ENCODE measurements at places on chromosomes 11 and 22.
A peak's percentile ranks its signal among the peaks of the same experiment; 100 is the strongest.

DNA sequence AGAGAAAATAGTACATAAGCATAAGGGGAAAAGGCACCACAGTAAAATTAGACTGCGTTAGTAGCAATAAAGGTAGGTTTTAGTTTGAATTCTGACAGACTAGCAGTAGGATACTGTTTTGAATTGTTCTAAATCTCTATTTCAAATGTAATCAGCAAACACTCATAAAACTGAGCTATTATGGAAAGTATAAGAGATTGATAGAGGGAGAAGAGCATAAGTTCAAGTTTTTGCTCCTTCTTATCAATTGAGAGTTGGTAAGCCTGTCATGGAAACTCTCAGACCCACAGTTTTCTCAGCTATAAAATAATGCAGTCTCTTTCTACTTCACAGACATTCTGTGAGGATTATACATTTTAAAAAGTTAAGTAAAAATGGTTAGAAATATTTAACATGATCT, 840.2 kb upstream of the CNTN5 start:
- no peak for DNase-seq

DNA sequence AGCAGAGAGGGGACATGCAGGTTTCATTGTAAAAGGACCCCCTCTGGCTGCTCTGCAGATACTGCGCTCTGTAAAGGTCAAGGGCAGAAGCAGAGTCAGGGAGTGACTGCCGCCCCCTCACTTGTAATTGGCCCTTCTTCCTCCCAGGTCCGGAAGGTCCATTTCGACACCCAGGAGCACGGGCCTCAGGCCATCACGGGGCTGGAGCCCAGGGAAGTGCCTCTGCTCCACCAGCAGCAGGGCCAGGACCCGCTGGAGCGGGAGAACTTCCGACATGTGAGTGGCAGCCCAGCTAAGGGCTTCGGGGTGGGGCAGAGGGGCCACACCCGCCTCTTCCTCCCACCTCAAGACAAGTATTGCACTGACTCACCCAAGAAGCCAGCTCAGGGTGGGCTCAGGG, 24.0 kb upstream of the LRRC10B start:
- no peak for DNase-seq

DNA sequence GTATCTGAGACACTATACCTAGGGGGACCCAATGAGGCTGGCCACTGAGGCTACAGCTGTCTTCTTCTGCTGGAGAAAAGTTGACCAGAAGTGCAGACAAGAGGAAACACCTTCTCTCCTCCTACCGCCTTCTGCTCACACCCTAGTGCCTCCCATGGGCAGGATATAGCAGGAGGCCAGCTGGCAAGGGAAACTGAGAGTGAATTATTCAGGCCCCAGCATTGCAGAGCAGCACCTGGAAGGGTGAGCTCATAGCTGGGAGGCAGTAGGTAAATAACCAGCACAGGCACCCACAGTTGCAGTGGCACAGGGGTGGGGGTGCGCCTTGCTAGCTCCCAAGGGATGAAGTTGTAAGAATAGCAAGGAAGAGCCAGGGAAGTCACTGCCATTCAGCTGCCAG, 267.4 kb upstream of the NCAM1 start:
- DNase-seq, result no peak

- no peak for DNase-seq
These were observed 5.9 kb downstream of the TP53AIP1 start for GRCh38 chr11:128936606-128937251.

GRCh38 chr22:38674888-38675287, 6.9 kb upstream of the TOMM22 start:
- DNase-seq, result no peak

DNA sequence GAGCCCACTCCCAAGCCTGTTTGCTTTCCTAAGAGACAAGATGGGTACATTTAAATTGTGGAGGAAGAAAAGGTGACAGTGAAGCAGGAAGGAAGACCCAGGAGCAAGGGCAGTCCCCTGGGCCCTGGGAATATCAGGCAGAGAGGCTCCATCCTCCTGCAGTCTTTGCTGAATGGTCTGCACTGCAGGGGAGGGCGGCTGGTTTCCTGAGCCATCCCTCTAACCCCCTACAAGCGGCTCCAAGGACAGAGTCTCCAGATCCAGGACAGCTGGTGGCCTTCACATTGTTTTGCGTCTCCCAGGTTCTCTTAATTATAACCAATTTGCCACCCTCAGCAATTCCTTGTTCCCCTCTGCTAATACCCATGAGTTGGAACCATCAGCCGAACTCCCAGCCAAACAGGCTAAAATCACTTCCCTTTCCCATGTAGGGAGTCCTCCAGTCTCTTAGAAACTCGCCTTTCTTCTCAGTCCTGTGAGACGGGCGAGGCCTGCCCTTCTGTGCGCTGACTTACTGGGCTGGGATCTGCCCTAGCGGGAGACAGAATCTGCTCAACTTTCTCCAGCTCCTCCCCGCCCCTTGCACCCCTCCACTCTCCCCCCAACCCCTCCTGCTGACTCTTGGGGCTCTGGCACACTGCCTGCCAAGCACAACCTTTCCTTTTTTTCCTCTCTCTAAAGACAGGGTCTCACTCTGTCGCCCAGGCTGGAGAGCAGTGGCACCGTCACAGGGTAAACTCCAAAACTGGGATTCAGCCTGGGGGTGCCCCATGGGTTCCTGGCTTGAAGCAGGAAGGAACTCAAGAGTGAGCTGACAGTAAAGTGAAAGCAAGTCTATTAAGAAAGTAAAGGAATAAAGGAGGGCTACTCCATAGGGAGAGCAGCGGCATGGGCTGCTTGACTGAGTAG, 53.4 kb upstream of the EMID1 start:
- no peak for DNase-seq

GRCh38 chr11:92393218-92393617, 168.6 kb downstream of the FAT3 start:
- DNase-seq, result no peak

- no peak for DNase-seq
These were observed 531 bp upstream of the MEN1 start for GRCh38 chr11:64810891-64811272.

DNA sequence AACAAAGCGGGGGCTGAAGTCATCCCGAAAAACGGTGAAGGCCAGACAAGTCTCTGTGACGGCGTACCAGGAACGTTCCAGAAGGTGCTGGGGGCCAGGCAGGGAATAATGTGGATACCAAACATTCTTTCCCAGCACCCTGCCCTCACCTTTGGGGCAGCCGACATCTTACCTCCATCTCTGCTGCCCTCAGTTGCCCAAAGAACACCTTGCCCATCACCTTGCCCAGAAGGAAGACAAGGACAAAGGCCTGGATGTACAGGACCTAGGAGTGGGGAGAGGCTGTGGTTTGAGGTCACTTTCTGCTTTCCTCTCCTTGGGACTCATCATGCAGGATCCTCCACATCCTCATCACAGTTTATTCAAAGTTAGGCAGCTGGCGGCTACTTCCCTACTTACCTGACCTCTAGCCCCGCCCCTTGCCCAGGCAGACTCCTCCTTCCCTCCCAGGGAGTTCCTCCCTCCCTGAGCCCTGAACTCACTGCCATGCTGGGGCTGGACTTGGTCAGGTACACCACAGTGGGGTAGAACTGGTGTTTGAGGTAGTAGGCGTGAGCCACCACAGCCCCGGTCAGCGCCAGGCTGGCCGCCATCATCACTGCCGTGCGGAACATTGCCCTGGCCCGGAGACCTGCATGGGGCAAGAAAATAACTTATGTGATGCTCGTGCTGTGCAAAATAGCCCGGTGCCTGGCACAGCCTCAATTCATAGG, 1.2 kb downstream of the SYVN1 start:
- DNase-seq, result peak; percentile 23

- DNase-seq, result peak; percentile 52
These were observed 2.3 kb downstream of the TSPAN4 start for GRCh38 chr11:844693-845644.

GRCh38 chr22:49359076-49359475, 468.6 kb downstream of the BRD1 start:
- no peak for DNase-seq

- peak; percentile 49 for DNase-seq
These were observed 34.4 kb downstream of the PRDM11 start for GRCh38 chr11:45180848-45181192.

DNA sequence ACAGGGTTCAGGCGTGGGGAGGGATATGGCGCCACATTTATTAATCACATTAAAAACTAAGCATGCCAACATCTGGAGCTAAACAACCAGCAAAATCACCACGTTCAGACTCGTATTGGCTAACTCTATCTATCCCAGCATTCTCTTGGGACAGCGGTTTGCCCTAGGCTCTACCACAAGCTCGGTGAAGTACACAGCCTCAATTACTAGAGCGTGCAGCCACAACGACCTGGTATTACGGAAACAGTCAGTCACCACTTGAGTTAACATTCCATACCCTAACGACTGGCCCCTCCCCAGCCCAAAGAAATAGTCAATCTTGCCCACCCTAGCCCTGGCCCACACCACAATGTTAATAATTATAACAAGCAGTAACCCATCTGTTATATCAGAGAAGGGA, 32.1 kb downstream of the APOL5 start:
- DNase-seq, result no peak

GRCh38 chr11:6667733-6668374, 12.2 kb upstream of the DCHS1 start:
- DNase-seq, result peak; percentile 78

- no peak for DNase-seq
These were observed 27.7 kb downstream of the MICAL2 start for GRCh38 chr11:12137938-12138731.

GRCh38 chr11:43583548-43583947, 97.0 kb upstream of the HSD17B12 start:
- no peak for DNase-seq

DNA sequence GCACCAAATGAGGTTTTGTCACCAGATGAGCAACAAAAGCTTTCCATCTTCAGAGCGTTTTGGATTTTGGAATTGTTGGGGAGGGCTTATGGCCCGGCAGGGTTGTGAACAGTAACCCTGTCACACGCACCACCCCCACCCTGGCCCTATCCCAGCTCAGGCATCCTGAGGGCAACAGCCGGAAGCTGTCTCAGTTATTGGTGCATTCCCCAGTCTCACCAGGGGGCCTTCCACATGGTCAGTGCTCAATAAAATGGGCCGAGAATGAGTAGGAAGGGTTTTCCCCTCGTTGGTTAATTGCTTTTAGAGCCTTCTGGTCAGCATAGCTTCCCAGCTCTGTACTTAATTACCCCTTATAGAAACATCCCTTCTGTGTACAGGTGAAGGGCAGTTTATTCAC, 46.0 kb downstream of the LRP5 start:
- no peak for DNase-seq

- DNase-seq, result peak; percentile 83
These were observed at the start of gene NLRX1 for GRCh38 chr11:119168471-119169281. TSS of gene NLRX1 (plus strand) at chr11:119168725. CDS start at chr11:119171404, 2,679 bp downstream.

DNA sequence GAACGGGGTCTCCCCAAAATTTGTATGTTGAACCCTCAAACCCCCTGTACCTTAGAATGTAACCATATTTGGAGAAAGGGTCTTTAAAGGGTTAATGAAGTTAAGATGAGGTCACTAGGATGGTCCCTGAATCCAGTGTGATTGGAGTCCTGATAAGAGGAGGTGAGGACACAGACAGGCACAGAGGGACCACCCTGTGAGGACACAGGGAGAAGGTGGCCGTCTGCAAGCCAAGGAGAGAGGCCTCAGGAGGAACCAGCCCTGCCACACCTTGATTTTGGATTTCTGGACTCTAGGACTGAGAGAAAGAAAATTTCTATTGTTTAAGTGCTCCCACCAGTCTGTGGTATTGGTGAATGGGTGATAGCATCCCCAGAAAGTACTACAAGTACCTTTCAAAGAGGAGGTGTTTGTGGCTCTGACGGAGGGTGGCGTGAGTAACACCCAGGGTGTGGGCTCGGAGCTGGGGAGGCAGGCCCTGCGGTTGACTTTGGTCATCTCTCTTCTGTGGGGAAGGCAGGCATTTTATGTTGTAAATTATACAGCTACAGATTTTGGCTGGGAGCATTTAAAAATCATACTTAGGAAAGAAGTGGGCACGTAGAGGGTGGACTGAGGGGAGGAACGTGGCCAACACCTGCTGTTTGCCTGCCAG, 13.8 kb downstream of the MRGPRF start:
- no peak for DNase-seq

GRCh38 chr11:12126344-12127019, 16.1 kb downstream of the MICAL2 start:
- peak; percentile 18 for DNase-seq

- no peak for DNase-seq
These were observed 846.2 kb upstream of the API5 start for GRCh38 chr11:42465623-42466022.

- no peak for DNase-seq
These were observed 309.7 kb upstream of the MTNR1B start for GRCh38 chr11:92659793-92660192.

GRCh38 chr22:39534591-39535356, 2.2 kb upstream of the RPS19BP1 start:
- DNase-seq, result peak; percentile 44

DNA sequence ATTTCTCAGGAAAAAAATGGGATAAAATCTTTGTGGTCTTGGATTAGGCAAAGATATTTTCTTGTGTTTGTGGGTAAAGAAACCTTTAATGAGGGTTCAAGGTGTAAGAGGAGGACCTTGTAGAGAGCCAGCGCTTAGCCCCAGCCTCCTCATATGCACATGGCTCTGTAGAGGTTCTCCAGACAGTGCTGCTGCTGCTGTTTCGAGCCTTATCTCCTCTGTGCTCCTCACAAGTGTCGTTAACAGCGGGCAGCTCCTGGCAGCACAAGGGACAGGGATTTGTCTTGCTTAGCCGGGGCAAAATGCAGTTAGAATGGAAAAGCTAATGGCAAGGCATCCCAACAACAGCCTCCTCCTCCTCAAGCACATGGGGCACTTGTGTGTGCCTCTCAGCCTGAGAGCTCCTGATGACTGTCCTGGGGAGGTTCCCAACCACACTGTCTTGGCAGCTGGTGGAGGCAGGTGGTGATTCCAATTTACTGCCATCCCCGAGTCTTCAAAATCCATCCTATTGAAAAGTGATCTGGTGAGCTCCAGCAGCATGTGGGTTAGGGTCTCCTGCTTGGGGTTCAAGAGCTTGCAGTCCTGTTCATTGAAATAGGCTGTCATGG, 7.6 kb upstream of the MSANTD2 start:
- DNase-seq, result no peak

- no peak for DNase-seq
These were observed 54.8 kb upstream of the FTH1 start for GRCh38 chr11:62022211-62022610.

- no peak for DNase-seq
These were observed 168.4 kb downstream of the IGLL1 start for GRCh38 chr22:23411739-23412138.

GRCh38 chr11:47152953-47153950, 23.4 kb downstream of the ARFGAP2 start:
- DNase-seq, result peak; percentile 76

- DNase-seq, result no peak
These were observed 927.4 kb downstream of the BRD1 start for GRCh38 chr22:48900327-48900597.
